ENCODE measurements at places on chromosomes 2 and 18. TPM values are rescaled to one million over a fixed set of nuclear protein-coding genes. Genes with fewer than 3 reads are reported as not detected.

- no peaks in the 10 kb centered on the region for H3K27me3 ChIP-seq
- H3K4me3 ChIP-seq, result peak overlapping the region; percentile 92
- peak; percentile 25 for DNase-seq
Observed at GRCh38 chr2:196162586-196163175, 8.7 kb downstream of the STK17B start.

The LYG2 gene
- not detected for total RNA-seq

The IL36G gene
- not detected for total RNA-seq

DNA sequence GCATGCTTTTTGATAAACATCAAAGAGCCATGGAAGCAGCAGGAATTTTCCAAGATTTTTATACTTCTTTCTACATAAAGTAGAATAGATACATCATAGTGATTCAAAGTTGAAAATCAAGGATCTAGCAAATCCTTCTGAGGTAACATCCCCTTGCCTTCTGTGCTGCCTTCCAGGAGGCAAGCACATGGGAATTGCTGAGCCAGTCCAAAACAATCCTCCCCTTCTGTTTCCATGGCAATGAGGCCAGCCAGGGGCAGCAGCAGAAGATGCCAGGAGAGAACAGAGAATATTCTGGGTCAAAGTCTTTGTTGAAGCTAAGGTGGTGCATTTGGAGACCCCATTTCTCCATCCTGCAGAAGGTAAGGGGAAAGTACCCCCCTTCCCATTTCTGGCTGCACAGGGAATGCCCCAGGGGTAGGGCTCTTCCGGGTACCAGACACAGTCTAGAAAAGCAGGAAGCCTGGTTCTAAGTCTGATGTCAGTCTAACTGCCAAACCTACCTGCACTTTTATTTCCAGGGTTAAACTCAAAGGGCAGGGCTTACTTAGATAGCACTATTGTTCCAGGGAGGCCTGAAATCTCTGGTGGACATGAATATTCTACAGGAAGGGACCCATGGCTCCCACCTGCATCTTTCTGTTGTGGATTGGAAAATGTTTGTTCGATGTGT lies 22.1 kb downstream of the CENPA start:
- peaks cover 19% of the 10 kb centered on the region for H3K4me1 ChIP-seq
- H3K36me3 ChIP-seq, result no peaks in the 10 kb centered on the region
- no peak overlapping the region for H3K27ac ChIP-seq
- no peak for DNase-seq
- no peak overlapping the region for H3K4me3 ChIP-seq

DNA sequence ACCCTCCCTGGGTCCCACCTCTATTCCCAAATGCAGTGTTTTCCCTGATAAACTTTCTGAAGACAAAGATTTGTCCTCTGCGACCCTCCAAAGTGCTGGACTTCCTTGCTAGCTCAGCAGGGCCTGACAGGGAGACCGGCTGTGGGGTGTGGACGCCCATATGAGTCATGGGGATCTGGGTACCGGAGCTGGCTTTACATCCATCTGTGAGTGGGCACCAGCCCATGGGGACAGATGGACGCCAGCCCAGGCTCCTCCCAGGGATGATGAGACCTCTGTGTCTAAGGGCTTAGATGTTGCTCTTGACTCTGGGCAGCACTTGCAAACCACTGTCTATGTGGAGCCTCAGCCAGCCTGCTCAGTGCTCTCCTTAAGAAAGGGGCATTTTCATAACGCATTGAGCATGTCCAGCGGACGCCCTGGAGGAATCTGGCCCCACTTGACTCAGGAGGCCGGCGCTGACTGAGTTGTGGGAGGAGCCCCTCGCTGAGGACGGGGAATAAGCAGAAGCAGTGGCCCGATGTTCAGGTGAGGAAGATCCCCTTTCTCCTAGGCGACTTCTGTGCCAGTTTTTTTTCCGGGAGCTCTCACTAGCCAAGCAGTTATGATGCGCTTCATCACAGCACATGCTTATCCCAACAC lies 229.4 kb upstream of the MYT1L start:
- peaks cover 9% of the 10 kb centered on the region for H3K4me1 ChIP-seq
- H3K4me3 ChIP-seq, result no peak overlapping the region
- H3K27me3 ChIP-seq, result peaks cover 4% of the 10 kb centered on the region
- DNase-seq, result no peak
- no peaks in the 10 kb centered on the region for H3K36me3 ChIP-seq

GRCh38 chr2:5020116-5020875 lies 671.9 kb upstream of the SOX11 start:
- no peak overlapping the region for H3K27ac ChIP-seq
- H3K4me3 ChIP-seq, result no peak overlapping the region
- H3K27me3 ChIP-seq, result no peaks in the 10 kb centered on the region
- no peak for DNase-seq
- no peaks in the 10 kb centered on the region for H3K4me1 ChIP-seq

- H3K27ac ChIP-seq, result no peak overlapping the region
- no peaks in the 10 kb centered on the region for H3K27me3 ChIP-seq
- no peak overlapping the region for H3K4me3 ChIP-seq
- DNase-seq, result no peak
- no peaks in the 10 kb centered on the region for H3K4me1 ChIP-seq
Observed at GRCh38 chr2:84749442-84749841, 131.4 kb downstream of the TRABD2A start.

- H3K4me3 ChIP-seq, result peak overlapping the region; percentile 90
- H3K36me3 ChIP-seq, result no peaks in the 10 kb centered on the region
- no peak for DNase-seq
Observed at GRCh38 chr2:170369894-170370293, 191.9 kb downstream of the MYO3B start.

The PAX3 gene
- total RNA-seq, result not detected

DNA sequence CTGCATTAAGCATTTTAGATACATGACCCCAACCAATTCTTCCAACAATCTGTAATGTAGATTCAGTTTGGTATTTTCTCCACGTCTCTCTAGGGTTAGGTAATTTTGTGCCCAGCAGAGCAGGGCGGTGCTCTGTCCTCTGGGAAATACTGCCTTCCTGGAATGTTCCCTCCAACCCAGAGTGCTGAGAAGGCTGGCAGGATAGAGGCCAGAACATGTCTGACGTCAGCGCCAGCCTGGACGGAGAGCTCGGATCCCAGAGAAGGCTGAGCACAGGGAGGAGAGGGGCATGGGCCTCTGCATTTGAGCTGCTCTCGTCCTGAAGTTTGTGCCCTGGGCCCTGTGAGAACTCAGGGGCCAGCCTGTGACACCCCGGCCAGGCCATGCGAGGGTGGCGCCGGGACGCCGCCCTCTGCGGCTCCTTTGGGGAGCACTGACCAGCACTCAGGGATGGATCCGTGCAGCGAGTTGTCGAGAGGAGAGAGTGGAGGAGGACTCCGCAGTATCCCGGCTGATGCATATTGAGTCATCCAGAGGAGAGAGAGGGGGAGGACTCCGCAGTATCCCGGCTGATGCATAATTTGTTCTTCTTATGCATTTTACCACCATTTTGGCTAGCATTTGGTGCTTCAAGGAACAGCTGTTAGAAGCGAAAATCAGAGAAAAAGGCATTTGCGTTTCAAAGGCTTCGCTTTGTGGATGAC lies 80.0 kb upstream of the PXDN start:
- H3K36me3 ChIP-seq, result no peaks in the 10 kb centered on the region
- H3K27me3 ChIP-seq, result no peaks in the 10 kb centered on the region
- H3K4me3 ChIP-seq, result no peak overlapping the region
- no peaks in the 10 kb centered on the region for H3K4me1 ChIP-seq
- H3K27ac ChIP-seq, result no peak overlapping the region

GRCh38 chr2:186725783-186726182 lies 31.9 kb downstream of the FAM171B start:
- H3K4me1 ChIP-seq, result no peaks in the 10 kb centered on the region
- H3K36me3 ChIP-seq, result no peaks in the 10 kb centered on the region
- DNase-seq, result no peak
- no peak overlapping the region for H3K27ac ChIP-seq
- no peak overlapping the region for H3K4me3 ChIP-seq

The CDH2 gene
- total RNA-seq, result not detected

The PKP4 gene
- 36.0 TPM for total RNA-seq
